ENCODE measurements at places on chromosomes 1 and 21.
A peak's percentile ranks its signal among the peaks of the same experiment; 100 is the strongest.

DNA sequence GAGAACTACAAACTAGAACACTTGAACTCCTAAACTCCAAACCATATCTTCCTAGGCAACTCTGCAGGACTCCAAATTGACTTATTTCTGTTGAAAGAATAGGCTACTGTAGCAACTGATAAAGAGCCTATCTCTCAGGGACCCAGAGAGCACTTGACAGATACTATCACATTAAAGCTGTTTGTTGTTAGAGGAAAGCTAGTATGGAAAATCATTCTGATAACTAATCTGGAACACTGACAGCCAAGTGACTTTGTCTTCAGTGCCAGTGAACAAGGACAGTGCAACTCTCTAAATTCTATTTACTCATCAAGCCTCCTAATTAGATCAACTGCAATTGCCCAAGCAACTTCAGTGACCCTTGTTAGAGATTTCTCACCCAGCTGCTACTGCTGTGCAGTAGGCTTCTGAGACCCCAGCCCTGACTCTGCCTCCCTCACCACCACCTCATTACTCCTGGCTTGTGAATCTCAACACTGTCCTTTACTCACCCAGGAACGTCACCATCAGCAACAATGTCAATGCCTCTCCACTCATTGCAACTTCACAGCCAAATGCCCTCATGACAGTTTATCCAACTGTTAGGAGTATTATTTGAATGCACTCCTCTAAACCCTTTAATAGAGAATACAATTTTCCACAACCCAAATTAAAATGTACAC is 7.4 kb upstream of the RGS13 start:
- no peak for DNase-seq

GRCh38 chr1:220966881-220967611 is 87.8 kb downstream of the HLX start:
- DNase-seq: no peak

- DNase-seq: peak; percentile 45
These were observed 54.2 kb upstream of the PBX1 start for GRCh38 chr1:164504749-164505148.

DNA sequence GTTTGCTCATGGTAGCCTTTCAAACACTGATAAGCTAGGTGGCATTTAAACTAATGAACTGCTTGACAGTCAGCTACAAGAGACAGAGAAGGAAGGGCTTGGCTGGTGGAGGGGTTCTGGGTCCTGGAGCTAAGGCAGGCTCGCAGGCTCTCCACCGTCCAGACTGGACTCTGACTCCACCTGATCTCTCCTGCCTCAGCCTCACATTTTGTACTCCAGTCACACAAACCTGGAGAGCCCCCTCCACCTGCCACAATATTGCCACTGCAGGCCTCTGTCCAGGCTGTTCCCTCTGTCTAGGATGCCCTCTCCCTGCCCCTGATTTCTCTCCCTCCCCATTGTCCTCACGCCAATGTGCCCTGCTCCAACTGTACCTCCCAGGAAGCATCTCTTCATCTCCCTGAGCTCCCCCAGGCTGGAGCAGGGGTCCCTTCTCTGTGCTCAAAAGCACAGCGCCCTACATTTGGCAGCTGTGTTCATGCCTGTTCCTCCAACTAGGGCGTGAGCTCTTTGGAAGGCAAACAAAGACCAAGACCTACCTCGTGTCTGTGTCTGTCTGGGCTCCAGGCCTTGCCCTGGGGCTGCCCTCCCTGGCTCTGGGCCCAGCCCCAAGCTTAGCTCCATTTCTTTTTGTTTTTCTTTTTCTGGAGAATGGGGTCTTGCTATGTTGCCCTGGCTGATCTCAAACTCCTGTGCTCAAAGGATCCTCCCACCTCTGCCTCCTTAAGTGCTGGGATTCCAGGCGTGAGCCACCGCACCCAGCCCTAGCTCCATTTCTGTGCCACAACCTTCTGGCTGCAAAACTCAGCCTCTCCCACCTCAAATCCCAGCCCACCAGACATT is 2.9 kb downstream of the TIE1 start:
- DNase-seq: no peak

- DNase-seq: peak; percentile 99
These were observed 131.3 kb downstream of the TOMM20 start for GRCh38 chr1:234997201-234997895.

GRCh38 chr1:226417830-226418546 is 10.1 kb upstream of the PARP1 start:
- no peak for DNase-seq

DNA sequence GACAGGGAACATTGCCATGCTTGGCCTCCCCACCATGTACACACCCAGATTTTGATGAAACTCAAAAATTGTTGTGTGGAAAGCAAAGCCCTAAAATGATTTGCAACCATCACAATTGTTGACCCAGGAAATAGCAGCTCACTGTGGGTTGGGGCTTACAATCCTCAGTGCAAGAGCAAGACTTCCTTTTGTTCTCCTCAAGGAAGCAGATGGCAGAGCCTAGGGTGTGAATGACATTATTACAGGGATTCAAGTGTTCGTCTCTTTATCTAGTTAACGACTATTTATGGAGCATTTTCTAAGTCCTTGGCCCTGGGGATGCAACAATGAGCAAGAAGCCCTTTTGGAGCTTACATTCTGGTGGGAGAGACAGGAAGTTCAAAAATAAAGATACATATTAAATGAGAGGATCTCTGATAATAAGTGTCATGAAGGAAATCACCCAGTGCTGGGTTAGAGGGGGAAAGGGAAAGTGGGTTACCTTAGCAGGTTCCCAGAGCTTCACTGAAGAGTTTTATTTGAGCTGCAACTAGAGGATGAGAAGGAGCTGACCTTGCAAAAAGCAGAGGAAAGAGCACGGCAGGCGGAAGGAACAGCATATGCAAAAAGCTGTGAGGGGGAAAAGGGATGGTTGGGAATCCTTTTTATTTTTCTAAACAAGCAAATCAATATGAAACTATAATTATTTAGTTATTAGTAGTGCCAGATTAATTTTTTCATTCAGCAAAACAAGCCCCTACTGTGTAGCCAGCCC is 38.5 kb upstream of the ID3 start:
- no peak for DNase-seq

GRCh38 chr1:32521165-32521564 is 18.1 kb upstream of the ZBTB8A start:
- no peak for DNase-seq

DNA sequence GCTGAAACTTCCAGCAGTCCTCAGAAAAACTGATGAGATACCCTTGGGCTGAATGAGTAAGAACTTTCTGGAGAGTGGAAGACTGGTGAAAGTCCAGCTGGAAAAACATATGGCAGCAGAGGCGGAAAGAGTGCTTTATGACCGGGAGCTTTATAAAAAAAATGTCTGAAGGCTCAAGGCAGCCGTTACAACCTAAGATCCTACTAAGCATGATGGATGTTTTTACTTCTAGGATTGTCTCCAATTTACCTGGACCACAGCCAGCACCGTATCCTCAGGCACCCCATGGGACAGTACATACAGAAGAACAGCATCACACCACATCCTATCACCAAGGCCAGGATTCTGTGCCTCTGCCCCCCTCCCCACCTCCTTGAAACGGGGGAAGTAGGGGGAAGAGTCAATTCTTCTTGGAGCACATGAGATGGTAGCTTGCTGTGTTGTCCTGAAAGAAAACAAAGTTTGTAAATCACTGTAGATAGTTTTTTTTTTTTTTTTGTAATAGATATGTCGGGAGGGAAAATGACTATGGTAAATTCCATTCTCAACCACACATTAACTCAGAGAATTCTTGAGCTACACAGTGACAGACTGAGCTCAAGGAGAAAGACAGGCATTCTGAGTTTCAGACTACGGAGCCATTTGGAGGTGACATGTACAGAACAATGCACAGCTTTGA is 11.8 kb upstream of the IRF2BP2 start:
- peak; percentile 77 for DNase-seq

DNA sequence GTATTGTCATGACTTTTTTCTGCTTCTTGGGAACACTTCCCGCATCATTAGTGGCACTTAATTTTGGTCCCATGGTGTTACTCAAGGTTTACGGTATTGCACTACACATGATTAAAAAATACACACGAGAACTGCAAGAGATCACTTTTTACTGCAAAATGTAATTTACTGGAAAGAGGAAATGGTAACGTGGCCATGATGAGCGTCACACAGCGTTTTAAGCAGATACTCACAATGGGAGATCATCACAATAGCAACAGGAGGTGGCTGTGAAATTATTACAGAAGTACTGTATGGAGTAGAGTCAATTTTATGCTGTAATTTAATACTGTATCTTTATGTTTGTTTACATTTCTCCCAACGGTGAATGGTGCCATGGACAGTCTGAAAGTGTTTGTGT is 1510.3 kb downstream of the AMY1C start:
- DNase-seq: no peak

GRCh38 chr1:115642168-115643072 is 650 bp downstream of the VANGL1 start:
- peak; percentile 43 for DNase-seq

DNA sequence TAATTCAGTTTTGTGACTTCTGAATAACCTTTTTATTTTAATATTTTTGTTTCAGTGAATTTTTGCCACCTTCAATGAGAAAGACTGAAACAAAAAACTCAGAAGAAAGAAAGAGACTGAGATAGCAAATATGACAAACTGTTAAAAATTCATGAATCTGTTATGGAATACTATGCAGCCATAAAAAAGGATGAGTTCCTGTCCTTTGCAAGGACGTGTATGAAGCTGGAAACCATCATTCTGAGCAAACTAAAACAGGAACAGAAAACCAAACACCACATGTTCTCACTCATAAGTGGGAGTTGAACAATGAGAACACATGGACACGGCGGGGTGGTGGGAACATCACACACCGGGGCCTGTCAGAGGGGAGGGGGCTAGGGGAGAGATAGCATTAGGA is 193.4 kb upstream of the FGGY start:
- no peak for DNase-seq

DNA sequence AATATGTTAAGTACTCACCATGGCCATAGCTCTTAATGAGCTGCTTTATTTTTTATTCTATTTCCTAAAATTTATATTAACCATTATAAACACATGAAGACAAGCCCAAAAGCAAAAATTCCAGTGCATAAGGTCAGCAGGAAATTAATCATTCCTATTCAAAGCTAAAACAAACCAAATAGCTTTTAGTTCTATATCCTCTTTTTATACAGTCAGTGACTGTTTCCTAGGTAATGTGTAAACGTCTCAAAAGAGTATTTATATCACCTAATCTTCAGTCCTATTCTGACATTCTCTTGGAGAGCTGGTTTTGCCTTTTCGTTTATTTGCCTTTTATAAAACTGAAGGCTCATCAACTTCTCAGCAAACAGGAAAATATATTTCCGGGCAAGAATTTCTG is 4.2 kb downstream of the GOLPH3L start:
- peak; percentile 8 for DNase-seq

DNA sequence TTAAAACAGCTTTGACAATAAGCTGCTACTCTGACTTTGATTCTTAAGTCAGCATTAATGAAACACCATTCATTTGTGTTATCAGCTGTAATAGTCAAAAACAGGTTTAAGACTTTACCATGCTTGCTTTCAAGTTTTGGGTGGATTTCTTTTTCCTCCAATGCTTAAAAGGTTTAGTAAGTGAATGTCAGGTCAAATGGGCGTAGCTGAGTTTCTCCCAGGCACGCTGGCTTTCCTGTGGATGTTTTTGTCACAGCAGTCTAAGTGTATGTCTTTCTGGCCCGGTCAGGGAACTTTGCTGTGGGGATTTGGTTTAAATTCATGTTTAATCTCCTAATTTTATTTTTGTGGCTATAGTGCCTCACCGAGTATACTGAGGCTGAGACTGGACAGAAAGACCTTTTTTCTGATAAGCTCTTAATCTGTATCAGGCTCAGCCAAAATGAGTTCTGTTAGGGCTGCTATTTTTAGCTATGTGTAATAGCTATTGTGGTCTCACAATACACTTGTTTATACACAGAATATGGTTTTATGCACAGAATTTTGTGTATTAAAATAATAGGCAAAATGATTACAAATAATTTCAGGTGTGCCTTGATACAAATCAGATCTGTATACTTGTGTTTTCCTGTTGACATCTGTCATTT is 292.8 kb downstream of the DISC1 start:
- DNase-seq: no peak

DNA sequence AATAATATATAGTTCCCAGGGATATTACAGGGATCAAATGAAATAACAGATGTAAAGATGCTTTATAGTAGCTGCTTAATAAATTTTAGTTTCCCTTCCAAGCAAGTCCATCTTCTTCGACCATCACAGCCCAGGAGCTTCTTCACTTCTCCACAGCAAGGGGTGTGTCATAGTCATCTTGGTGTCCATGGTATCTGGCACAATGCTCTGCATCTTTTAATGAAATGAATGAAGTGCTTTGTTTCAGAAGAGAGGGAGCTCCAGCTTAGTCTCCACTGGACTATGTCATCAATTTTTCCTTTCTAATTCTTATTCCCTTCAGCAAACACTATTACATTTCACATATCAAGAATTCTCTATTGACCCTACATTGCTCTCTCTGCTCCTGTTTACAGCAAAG is 4.9 kb upstream of the MACF1 start:
- DNase-seq: no peak

DNA sequence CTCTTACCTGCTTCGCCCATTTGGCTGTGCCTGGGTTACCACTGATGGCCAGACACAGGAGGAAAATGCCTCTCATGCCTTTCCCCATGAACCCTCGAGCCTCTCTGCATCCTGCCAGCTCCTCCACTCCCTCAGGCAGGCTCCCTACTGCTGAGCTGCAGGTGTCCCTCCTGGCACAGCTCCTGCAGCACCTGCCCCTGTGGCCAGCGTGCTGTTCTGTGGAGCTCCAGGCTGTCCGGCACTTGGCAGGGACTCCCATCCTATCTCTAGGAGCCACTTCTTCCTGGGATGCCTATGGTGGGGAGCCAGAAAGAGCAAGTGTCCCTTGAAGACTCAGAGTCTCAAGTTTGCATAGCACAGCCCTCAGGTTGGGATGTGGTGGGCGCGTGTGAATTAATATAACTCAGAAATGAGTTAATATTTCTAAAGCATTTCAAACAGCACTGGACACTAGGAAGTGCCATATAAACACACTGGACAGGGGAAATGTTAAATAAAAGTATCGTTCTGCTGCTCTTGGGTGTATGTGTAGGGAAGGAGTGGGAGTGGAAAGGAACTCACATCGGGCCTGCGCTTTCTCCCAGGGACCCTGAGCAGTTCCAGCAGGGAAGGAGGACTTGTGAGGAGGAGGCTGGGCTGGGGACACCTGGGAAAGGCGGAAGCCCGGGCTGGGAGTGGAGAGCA is 2.7 kb downstream of the LRRC71 start:
- no peak for DNase-seq

DNA sequence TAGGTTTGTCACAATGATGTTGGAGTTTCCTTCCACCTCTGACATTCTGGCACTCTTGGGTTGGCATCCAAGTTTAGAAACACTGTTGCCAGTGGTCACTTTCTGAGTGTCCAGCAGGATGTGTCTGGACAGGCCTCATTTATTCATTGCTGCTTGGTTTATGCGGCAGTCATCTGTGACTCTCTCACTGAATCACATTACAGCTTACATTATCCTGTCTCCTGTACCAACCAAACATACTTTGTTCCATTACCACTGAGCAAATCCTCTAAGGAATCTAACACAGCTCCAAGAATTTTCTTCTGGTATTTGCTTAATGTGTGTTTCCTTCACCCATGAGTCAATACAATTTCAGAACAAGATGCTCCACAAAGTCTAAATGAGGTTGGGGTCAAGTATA is 19.9 kb downstream of the SGIP1 start:
- DNase-seq: peak; percentile 75
